Mucosa of gallbladder (tissue), 1 donor: ENCODE measurements at places on chromosomes 16 and 17. TPM values are rescaled to one million over a fixed set of nuclear protein-coding genes. Genes with fewer than 3 reads are reported as not detected.

TNRC6C gene
- 27.4 TPM for total RNA-seq

GLTPD2 gene
- total RNA-seq: 0.46 TPM

RNF43 gene
- total RNA-seq: 19.0 TPM

TMEM238L gene
- total RNA-seq: 7.5 TPM

SULT1A1 gene
- total RNA-seq: 23.2 TPM

RMI2 gene
- total RNA-seq: 4.4 TPM

TBC1D3L gene
- 19.7 TPM for total RNA-seq

HCRT gene
- total RNA-seq: not detected

CTRB2 gene
- total RNA-seq: 26.7 TPM

UTS2R gene
- total RNA-seq: not detected

CDRT15L2 gene
- total RNA-seq: not detected

CCL17 gene
- total RNA-seq: not detected

DNA sequence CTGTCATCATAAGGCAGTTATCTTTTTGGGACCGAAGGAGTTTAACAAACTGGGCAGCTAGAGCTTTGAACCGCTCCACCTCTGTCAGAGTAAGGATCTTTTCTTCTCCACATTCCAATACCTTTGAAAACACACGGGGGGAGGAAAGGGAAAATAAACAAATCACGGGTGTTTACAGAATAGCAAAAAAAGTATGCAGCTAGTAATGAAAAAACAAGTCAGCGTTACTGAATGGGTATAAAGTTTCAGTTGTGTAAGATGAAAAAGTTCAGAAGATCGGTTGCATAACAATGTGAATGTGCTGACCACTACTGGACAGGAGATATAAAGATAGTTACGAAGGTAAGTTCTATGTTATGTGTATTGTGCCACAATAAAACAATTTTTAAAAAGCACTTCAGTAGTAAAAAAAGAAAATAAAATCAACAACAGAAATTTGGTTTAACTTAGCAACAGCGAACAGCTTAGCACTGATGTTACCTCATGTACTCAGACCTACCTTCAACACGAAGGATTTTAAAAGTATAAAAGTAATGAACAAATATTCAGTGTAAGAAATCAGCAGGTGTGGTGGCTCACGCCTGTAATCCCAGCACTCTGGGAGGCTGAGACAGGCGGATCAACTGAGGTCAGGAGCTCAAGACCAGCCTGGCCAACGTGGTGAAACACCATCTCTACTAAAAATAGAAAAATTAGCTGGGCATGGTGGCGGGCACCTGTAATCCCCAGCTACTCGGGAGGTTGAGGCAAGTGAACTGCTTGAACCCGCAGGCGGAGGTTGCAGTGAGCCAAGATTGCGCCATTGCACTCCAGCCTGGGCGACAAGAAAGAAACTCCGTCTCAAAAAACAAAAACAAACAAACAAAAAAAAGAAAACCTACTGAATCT lies 34.3 kb downstream of the MARF1 start:
- DNase-seq: no peak

GRCh38 chr16:24975428-24975889 lies 39.7 kb downstream of the ARHGAP17 start:
- no peak for DNase-seq

DNA sequence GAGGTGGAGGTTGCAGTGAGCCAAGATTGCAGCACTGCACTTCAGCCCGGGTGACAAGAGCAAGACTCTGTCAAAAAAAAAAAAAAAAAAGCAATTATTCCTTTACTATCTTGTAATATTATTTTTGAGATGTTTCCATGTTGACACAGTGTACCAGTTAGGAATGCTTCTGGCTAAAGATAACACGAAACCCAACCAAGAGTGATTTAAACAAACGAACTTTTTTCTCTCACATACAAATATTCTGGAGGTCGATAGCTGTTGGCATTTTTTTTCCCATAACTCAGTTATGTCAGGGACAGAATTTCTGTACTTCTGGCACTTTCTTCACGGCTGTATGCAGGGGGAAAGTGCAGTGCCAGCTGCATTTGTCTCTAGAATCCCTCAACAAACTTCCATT lies 9.9 kb upstream of the PPM1D start:
- no peak for DNase-seq

DNA sequence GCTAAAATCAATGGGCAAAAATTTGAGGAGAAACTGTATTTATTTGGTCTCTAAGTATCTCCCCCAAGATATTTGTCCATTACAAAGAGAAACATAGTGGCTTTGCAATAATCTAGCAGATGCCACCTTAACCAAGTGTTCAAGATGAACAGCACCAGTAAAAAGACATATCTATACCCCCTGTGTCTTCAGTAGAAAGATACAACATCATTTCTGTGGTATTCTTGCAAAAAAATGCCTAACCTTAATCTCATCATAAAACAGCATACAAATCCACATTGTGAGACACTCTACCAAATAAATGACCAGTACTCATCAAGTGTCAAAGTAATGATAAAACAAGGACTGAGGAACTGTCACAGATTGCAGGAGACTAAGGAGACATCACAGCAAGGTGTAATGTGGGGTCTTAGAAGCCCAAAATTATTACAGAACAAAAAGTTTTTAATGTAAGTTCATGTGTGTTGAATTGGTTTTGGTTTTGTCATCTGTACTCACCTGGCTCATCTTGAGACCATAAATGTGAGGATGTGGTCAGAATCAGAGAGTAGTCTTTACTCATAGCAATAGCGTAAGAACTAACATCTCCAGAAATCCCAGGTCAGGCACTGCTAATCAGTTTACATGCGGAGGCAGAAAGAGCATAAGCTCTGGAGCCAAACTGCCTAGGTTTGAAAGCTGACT lies 77.2 kb downstream of the AATF start:
- DNase-seq: no peak

- no peak for DNase-seq
These were observed 7.4 kb upstream of the FN3KRP start for GRCh38 chr17:82709024-82709675.

GRCh38 chr17:9977180-9977575 lies 72.1 kb upstream of the RCVRN start:
- no peak for DNase-seq

- DNase-seq: no peak
These were observed at the start of gene ARHGAP27 for GRCh38 chr17:45432405-45433158. Gene ARHGAP27 (minus strand): TSS chr17:45432870. CDS start chr17:45430279, 2,591 bp downstream.

GRCh38 chr16:88067530-88068411 lies 116.5 kb downstream of the BANP start:
- DNase-seq: no peak

DNA sequence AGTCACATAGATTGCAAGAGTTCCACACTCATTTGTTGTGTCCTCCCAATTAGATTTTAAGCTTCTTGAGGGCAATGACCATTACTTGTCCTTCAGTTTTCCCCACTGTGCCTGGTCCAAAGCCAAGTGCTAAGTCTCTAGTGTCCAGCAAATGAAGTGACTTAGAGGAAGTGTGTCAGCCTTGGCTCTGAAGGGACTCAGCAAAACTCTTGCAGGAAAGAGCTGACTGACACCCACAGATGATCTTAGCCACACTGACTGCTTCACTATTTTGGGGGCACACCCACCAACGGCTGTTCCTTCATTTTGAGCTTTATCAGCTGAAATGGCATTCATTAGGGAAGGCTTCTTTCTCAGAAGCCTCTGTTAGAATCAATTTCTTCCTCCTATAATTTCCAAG lies 358.1 kb downstream of the UTP18 start:
- DNase-seq: no peak

DNA sequence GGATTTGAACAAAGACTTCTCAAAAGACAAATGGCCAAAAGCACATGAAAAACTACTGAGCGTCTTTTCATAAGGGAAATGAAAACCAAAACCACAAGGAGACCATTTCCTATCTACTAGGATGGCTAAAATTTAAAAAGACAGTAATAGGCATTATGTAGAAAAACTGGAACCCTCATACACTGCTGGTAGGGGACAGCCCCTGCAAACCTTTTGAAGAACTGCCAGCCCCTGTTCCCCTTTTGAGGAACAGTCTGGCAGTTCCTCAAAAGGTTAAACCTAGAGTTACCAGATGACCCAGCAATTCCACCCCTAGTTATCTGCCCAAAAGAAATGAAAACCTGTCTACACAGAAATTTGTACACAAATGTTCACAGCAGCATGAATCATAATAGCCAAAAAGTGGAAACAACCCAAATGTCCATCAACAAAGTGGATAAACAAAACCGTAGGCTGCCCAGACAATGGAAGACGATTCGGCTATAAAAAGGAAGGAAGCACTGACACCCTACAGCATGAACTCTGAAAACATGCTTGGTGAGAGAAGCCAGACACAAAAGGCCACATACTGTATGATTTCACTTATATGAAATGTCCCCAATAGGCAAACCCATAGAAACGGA lies 22.9 kb downstream of the CDIP1 start:
- DNase-seq: no peak

DNA sequence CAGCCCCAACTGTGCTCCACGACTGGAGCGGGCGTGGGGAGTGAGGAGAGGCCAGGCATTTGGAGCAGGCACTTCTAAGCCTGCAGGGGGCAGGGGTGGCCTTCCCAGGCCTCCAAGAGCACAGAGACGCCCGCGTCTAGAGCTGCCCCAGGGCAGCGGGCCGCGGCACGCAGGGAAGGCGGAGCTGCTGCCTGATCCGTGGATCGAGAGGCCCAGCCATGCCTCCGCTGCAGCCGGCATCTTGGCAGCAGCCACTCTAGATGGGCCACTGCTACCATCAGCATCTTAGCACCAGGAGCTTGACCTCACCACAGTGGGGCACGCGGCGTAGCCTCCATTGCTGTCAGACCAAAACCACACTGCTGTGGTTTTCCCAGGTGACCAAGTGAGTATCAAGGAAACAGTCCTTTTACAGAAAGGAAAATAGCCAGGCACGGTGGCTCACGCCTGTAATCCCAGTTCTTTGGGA lies 20.4 kb upstream of the WDR45B start:
- DNase-seq: peak; percentile 60

- DNase-seq: peak; percentile 37
These were observed 146.6 kb downstream of the USP22 start for GRCh38 chr17:20896153-20896649.
